ENCODE measurements at places on chromosomes 3 and 15.

GRCh38 chr3:164371681-164372080 is 706.6 kb downstream of the SI start:
- no peak for DNase-seq

DNA sequence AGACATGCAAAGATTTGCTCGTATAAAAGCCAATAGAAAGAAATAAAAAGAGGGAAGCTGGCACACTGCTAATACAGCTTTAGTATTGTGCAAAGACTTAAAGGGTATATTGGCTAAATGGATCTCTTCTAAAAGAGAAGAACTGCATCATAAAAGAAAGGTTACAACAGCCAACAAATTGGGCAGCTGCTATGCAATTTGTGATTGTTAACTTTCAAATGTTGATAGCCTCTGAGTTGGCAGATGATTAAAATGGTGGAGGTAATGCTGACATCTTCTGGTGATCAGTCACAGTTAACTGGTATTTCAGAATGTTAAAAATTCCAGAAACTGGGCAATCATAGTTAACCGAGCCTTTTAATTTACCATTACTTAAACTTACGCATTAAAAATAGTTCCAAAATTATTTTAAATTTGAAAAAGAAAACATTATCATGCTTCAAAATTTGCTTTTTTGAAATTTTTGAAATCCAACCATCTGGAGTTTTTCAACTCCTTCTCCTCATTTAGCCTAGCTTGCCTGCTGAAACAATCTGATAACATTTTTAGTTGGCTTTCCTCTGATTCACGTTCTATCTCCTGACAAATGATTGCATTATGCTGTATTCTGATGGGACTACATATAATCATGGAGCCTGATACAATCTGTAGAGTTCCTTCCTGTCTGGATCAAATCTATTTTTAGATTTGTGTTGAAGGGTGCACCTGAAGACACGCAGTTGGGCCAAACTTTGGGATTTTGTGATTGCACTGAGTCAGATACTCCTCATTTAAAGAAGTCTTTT is 144.0 kb upstream of the PDZRN3 start:
- DNase-seq, result no peak

- DNase-seq, result no peak
Observed at GRCh38 chr15:77160562-77161478, 89.9 kb upstream of the TSPAN3 start.

DNA sequence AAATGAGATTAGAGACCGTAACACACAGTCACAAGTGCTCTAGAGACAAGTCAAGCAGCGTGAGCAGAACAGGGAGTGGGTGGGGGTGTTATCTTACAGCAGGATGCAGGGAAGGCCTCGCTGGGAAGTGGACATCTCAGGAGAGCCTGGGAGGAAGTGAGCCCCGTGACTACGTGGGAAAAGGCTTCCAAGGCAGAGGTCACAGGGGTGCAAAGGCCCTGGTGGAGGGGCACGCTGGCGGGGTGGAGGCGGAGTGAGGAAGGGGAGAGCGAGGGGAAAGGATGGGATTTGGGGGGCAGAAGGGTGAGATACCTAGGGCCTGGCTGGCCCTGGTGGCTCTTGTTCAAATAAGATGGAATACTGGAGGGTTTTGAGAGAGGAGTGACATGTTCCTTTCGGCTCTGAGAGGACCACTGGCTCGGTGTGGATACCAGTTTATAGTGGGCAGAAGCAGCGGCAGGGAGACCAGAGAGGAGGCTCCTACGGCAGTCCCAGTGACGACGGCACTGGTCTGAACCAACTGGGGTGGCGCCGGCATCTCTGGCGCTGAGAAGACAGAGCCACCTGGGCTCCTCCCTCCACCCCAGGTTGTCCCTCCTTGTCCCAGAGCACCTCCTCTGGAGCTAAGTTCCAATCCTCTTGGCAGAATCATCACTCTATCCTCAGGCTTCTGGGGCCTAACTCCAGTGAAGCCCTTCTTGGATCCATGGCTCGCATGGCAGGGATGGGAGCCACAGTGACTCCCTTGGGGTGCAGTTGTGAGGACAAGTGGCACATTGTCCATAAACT is 266.2 kb upstream of the LYSMD4 start:
- no peak for DNase-seq

- DNase-seq, result no peak
Observed at GRCh38 chr3:32109256-32109655, 2.8 kb downstream of the GPD1L start.

GRCh38 chr3:171225708-171226107 is 199.2 kb upstream of the SLC2A2 start:
- DNase-seq, result no peak

DNA sequence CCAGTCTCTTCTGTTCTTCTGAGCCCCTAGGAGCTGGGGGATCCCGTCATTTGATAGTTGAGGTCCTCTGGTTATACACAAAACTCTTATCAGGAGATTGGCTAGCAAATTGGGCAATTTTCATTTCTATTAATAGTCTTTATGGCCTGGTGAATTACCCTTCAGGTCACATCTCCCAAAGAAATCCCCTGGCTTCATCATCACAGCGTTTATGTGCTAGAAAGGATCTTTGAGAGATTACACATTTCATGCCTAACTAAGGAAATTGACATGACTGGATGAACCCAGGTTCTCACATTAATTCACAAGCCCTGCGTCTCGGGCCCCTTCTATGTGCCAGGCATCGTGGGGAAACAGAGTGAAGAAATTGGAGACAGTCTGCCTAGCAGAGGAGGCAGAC is 227.4 kb upstream of the PROK2 start:
- no peak for DNase-seq

GRCh38 chr3:169497567-169498257 is 165.8 kb downstream of the MECOM start:
- no peak for DNase-seq

DNA sequence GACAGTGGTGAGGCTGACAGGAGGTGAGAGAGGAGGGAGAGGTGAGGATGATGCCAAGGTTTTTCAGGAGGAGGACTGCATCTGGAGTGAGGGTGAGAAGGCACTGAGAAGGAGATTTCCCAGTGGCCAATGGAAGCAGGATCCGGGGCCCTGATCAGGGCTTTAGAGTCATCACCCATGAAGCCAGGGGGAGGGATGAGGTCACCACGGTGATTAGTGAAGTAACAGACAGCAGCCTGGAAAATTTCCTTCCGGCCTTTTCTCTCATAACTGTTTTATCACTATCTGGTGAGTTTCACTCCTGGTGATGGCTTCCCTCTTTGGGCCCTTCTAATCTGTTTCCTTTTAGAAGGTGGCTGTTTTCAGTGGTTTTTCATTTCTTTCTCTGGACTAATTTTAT is 80.5 kb upstream of the WNT5A start:
- DNase-seq, result no peak

DNA sequence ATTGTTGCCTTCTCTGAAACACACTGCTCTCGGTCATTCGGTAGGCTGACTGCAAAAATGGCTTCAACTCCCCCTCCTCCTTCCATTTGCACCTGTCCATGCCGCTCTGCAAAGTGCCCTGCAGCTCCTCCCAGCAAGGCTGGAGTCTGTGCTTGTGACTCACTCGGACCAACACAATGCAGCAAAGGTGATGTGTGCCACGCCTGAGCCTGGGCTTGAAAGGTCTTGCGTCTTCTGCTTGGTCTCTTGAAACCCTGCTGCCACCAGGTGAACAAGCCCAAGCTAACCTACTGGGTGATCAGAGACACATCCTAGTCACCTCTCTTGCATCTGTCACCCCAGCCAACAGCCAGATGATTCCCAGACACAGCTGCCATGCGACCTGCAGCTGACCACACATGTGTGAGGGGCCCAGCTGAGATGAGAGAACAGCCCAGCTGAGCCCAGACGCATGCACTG is 71.1 kb downstream of the MGLL start:
- no peak for DNase-seq

DNA sequence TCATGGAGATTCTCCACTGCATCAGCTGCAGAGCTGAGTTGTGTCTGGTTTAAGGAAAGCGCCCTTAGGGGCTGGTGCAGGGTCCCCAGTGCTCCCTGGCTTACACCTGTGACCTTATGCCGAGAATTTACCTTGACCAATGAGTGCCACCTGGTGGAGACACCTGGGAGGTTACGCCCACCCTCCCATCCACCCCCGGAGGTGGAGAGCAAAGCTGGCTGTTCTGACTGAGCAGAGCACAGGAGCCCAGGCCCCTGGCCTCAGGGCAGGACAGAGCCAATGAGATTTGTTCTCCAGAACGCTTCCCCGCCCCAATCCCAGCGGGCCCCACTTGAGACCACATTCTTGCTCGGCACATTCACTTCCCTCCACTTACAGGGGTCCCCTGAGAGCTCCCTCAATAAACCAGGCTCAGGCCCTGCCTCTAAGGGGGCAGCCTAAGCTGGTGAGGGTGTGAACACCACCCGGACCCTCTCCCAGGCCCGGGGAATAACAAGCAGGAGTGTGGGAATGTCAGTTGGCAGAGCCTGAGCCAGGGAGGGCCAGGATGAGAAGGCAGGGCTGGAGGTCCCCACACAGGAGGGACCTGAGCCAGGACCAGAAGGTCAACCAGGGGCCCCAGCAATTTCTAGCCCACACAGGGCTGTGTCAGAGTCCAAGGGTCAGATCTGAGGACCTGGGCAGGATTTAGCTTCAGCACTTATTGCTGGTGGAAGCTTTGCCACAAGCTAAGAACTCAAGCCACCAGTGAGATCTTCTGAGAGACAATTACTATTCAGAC is 117.1 kb downstream of the TPRA1 start:
- DNase-seq, result no peak

DNA sequence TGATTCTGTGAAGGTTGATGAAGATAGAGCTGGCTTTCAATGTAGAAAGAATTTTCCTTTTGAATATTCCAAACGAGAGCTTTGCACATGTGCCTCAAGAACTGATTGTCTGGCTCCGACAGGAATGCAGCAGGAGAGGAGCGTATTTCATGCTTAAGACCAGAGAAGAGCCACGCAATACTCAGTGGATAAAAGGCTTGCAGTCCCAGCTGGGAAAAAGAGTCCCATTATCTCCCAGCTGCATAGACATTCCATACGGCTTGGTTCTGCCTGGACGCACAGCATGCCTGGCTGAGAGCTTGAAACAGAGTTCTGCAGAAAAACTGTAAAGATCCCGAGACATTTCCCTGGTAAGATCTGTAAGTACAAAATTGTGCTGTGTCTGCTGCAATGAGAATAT is at the start of gene CNTN6:
Gene CNTN6 (plus strand): TSS at position 254 of the 400 bp plus-strand sequence. CDS start 54,985 bp downstream, outside the sequence.
- DNase-seq, result no peak

GRCh38 chr3:94069194-94069813 is 6.4 kb downstream of the NSUN3 start:
- DNase-seq, result no peak

DNA sequence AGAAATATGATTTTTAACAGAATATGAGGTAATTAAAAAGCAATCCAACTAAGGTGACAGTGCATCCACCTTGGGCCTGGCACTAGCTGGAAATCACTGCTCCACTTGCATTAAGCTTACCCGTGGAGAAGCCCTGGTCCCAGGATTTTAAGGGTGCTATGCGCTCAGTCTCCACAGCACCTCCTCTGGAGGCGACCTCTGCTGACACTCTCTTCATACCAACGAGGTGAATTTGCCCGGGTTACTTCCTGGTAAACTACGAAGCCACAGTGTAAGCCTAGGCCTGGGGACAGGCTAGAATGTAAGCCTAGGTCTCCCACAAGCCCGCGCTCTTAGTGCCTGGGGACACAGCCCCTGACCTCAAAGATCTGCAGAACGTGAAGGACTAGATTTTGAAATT is 793 bp downstream of the APOD start:
- no peak for DNase-seq

DNA sequence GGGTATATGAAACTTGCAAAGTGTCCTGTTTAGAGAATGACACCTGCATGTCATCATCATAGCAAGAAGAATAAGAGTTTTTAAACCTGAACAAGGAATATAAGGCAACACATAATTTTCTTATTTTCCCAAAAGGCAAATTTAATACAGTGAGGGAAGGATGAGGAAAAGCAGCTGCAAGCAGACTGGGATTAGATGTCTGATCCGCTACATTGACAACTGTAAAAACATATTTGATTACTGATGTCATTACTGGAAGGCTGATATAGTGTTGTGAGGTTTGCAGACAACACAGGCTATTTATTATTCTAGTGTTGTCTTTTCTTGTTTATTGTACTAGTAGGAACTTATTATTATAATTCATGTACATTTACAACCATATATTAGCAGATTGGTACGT is 528.7 kb downstream of the ZIC1 start:
- DNase-seq, result no peak

GRCh38 chr3:158765518-158766205 is 33.4 kb upstream of the RARRES1 start:
- DNase-seq, result no peak

GRCh38 chr3:150902988-150903387 is 2.3 kb downstream of the MINDY4B start:
- no peak for DNase-seq

DNA sequence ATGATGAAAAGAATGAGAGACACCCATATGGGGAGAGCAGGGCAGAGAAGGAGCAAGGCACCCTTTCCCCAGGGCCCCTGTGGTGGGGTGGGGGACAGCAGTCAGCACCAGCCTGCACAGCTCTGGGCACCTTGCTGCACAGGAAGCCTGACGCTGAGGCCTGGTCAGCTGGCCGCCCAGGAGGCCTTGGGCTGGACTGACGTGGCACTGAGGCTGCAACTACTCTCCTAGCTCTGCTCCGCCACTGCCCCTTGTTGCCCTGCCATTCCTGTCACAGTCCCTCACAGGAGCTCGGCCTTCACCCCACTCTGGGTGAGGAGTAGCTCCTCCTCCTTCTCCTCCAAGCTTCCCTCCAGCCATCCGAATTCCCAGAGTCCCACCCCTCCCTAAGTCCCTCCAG is 99.7 kb downstream of the CPN2 start:
- DNase-seq, result no peak

DNA sequence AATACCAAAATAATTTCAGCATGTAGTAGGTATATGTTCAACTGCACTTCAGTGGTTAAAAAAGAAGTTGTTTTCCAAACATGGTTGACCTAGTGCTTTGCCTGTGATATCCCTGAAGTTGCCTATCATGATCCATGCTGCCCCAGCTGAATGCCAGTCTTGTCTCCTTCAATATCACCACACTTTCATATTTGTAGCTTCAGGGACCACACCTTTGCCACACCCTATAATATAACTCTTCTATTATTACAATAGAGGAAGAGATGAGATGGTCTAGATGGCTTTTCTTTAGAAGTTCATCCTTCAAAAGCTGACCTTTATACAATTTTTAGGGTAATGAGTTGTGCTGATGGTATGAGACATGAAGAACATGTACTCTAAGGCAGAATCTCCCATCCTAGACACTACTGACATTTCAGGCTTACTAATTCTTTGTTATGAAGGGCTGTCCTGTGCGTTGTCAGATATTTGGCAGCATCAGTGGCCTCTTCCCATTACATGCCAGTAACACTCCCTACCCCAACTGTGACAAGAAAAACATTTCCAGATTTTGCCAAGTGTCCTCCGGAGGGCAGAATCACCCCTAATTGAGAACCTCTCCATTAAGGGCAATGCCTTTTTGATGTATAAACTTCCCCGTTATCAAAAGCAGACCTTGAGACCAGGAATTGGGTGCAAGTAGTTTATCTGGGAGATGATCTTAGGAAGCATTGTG is 76.2 kb upstream of the PLCL2 start:
- DNase-seq, result no peak

GRCh38 chr3:190013943-190014924 is 106.5 kb downstream of the P3H2 start:
- no peak for DNase-seq

- no peak for DNase-seq
Observed at GRCh38 chr3:58015520-58015915, 7.3 kb downstream of the FLNB start.

- no peak for DNase-seq
Observed at GRCh38 chr3:73523661-73524060, 101.1 kb downstream of the PDZRN3 start.

GRCh38 chr15:36757189-36757814 is 177.9 kb downstream of the CDIN1 start:
- DNase-seq, result no peak

GRCh38 chr3:45119824-45120358 is 26.3 kb downstream of the CDCP1 start:
- no peak for DNase-seq

Measured in stimulated activated CD4-positive, alpha-beta T cell treated with anti-CD3 and anti-CD28 coated beads, Interleukin-1b, Interleukin-23, amount 100 ng/mL, for 1 hour (primary cell).